A549 treated with CORT108297 at 1 μM for 4 hours (cell line): ENCODE measurements at places on chromosomes 2 and 18. TPM values are rescaled to one million over a fixed set of nuclear protein-coding genes. Genes with fewer than 3 reads are reported as not detected.

Gene RAB27B
- 10.4 to 14.7 TPM (median 12.6 TPM) in 5 replicates for total RNA-seq

Gene DSG2
- 42.8 to 70.7 TPM (median 58.8 TPM) in 5 replicates for total RNA-seq

Gene CCDC74A
- 12.7 to 19.2 TPM (median 15.0 TPM) in 5 replicates for total RNA-seq

Gene RGPD4
- 0.03 to 0.10 TPM (median 0.07 TPM) in 5 replicates for total RNA-seq

Gene SERPINB3
- 0.06 to 0.17 TPM (median 0.08 TPM) in 5 replicates for total RNA-seq

Gene ANKRD23
- total RNA-seq, result 0.72 to 2.6 TPM (median 2.2 TPM) in 5 replicates

Gene SERPINB13
- total RNA-seq, result not detected in 5 replicates
